ENCODE measurements at places on chromosomes 11 and 22.
A peak's percentile ranks its signal among the peaks of the same experiment; 100 is the strongest.

- no peak for DNase-seq
Measured at GRCh38 chr22:46213052-46213451, 37.0 kb downstream of the CDPF1 start.

DNA sequence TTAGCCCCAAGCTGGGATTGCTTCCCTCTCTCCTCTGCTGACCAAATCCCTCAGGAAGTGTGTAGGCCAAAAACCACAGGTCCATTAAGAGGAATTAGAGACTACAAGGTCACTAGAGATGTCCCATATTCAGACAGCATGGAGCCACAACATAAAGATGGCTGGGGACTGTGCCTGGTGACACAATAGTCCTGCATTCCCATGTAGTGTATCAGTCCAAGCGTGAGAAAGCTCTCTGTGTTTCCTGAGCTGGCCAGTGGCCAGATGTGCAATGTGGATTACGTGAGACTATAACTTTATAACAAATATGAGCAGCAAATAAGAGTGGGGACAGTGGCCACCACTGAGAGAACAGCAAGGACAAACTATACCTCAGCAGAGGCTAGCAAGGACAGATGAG is 7.6 kb upstream of the MS4A10 start:
- DNase-seq, result no peak

DNA sequence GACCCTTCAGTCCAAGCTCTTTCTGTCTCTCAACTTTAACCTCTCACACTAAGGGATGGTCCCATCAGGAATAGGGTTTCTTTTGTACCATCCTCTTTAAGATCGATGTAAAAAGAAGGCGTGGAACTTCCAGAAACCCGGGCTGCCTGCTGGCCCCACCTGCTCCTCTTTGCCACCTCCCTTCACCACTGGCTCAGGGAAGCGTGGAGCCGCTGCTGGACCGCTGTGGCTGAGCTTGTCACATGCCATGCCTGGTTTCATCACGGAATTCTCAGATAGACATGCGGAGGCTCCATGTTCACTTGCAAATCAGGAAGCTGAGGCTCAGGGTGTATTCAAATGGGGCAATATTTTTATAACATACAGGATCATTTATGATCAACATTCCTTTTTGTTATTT is 399.7 kb downstream of the BRD1 start:
- no peak for DNase-seq

- DNase-seq, result no peak
Measured at GRCh38 chr11:19311308-19312030, 70.7 kb upstream of the E2F8 start.

DNA sequence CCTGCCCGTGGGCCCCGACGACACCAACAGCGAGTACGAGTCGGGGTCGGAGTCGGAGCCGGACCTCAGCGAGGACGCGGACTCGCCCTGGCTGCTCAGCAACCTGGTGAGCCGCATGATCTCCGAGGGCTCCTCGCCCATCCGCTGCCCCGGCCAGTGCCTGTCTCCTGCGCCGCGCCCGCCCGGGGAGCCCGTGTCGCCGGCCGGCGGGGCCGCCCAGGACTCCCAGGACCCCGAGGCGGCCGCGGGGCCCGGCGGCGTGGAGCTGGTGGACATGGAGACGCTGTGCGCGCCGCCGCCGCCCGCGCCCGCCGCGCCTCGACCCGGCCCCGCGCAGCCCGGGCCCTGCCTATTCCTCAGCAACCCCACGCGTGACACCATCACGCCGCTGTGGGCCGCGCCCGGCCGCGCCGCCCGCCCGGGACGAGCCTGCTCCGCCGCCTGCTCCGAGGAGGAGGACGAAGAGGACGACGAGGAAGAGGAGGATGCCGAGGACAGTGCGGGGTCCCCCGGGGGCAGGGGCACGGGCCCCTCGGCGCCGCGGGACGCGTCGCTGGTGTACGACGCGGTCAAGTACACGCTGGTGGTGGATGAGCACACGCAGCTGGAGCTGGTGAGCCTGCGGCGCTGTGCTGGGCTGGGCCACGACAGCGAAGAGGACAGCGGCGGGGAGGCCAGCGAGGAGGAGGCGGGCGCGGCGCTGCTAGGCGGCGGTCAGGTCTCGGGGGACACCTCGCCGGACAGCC is 3.8 kb downstream of the MAPK8IP2 start:
- DNase-seq, result no peak

- DNase-seq, result no peak
Measured at GRCh38 chr22:48826546-48826945, 1001.1 kb downstream of the BRD1 start.

- no peak for DNase-seq
Measured at GRCh38 chr11:118663381-118663780, 16.1 kb downstream of the TREH start.

DNA sequence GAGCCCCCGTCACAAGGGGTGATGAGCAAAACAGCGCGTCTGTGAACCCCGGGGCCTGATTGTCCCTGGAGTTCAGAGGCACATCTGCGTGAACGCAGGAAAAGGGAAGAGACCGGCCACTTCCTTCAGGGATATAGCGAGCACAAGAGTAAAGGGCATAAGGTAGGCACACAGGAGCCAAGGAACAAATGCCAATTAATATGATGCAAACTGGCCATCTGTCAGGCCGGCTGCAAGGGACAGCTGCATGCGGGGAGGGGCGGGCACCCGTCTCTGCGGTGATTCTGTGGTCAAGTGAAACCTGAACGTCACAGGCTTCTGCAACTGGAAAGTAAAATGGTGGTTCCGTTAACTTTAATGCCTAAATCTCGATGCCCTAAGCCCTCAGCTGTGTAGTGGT is 64.7 kb downstream of the TRIM29 start:
- no peak for DNase-seq

DNA sequence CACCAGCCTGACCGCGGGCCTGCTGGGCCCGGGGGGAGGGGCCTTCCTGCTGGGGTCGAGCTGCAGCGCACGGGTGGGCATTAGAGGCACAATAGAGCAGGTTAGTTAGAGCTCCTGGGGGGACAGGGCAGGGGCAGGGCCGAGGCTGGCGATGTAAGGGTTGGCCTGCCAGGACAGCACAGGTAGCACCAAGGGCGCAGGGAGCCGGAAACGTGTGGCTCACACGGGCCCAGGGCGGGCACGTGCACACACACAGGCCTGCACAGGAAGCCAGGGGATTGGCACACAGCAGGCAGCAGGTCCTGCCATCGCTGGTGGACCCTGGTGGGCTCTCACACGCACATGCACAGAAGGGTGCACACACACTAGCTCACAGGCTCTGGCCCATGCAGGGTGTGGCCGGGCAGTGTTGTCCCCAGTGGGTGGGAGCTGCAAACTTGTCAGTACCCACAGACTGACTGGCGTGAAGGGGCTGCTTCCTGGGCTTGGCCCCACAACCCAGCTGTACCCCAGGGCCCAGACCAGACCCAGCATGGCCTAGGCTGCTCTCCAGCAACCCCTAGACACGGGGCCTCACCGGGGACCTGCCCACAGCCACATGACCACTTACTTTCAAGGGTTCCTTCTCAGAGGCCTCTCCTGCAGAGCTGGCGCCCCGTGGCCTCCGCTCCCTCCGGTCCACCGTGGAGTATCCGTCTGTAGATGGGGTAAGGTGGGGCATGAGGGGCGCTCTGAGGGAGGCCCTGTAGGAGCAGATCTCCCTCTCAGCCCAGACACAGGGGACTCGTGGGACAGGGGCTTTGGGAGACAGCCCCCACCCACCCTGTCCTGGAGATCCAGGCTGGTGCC is 29.9 kb upstream of the TXNRD2 start:
- no peak for DNase-seq

DNA sequence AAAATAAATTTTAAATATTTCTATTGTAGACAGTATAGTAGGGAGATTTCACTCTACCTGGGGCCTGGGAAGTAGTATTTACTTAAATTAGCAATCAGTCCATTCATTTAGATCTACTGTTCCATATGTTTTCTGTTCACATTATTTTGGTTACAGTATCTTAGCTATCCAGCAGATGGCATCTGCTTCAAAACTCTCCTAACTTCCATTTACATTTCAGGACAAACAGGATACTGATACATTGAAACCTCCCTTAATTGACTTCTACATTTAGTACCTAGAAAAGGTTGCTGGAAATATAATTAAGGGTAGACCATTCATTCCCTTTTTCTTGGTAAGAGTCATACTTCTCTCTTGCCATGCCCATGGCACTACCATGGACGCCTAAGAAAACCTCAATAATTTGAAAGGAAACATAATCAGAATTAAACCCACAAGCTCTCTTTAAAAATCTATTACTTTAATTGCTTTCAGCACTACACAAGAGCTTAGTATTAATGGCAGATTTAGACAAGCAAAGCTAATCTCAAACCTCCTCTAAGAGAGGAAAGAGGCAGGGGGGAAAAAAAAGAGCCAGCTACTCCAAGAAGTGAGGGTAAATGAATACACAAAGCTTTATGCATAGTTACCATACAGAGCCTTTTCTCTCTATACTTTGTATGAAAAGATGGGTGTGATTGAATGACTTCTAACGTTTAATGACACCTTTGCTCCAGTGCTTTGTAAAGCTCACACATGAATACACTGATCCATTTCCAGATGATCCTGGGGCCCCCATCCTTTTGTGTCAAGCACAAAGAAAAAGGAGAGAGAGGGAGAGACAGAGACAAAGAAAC is 131.2 kb upstream of the MTMR2 start:
- peak; percentile 31 for DNase-seq

DNA sequence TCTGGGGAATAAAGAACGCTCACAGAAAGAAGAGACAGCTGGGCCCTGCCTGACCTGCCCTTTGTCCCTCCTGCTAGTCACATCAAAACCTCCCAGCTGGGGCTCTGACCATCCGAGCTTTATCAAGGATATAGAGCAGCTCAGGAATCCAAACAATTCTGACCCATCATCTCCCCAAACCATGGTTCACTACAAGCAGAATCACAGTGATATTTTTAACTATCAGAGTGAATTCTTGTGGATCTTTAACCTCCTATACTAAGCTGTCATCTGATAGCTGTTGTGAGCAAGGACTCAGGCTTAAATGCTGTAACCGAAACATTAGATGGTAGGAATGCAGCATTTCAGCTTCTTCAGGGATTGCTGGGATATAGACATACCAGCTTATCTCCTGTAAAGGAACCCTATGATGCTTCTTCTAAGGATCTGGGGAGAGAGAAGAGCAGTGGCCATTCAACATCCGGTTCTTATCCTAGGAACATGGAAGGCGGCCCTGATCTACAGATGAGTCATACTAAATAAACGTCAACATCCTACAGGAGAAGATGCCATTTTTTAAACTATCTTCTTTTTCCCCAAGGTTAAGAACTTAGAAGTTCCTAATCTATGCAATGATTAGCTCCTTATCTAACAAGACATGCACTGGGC is 84.7 kb upstream of the AKIP1 start:
- no peak for DNase-seq

- DNase-seq, result no peak
Measured at GRCh38 chr11:115885535-115886421, 381.6 kb upstream of the CADM1 start.

- DNase-seq, result no peak
Measured at GRCh38 chr11:70407814-70408213, 9.5 kb downstream of the CTTN start.

GRCh38 chr11:113880971-113881370 is 5.6 kb upstream of the USP28 start:
- no peak for DNase-seq

DNA sequence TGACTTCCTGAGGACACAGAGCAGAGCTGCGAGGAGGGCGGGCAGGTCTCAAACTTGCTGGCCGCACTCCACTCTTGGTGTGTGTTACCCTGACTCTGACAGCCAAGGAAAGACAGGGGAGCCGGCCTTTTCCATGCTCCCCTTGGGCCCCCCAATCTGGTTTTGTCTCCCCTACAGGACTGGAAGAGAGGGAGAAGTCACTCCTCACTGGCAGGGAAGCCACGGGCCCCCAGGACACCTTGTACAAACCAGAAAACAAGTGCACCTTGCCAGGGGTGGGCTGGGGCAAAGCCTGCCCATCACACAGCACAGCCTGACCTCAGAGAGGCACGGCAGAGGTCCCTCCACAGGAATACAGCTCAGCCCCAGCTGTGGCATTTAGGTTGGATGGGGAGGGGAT is 20.2 kb downstream of the CBX7 start:
- DNase-seq, result no peak

GRCh38 chr11:67406969-67407687 is 3.2 kb downstream of the TBC1D10C start:
- DNase-seq, result no peak

GRCh38 chr11:13899603-13900002 is 62.9 kb upstream of the SPON1 start:
- DNase-seq, result no peak

DNA sequence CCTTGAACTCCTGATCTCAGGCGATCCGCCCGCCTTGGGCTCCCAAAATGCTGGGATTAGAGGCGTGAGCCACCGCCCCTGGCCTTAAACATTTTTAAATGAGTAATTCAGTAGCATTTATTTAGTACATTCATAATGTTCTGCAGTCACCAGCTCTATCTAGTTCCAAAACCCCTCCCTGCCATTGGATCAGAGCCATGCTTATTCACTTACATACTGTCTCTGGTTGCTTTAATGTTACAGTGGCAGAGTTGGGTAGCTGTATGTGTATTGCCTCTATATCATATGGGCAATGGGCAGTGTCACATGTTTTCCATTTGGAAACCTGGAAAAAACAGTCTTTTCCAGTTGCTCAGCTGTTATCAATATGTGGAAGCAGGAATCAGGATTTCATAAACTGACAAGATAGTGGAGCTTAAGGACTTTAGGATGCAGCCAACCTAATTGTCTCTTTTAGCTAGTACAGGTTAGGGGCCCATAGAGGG is 10.5 kb downstream of the COA4 start:
- DNase-seq, result no peak

DNA sequence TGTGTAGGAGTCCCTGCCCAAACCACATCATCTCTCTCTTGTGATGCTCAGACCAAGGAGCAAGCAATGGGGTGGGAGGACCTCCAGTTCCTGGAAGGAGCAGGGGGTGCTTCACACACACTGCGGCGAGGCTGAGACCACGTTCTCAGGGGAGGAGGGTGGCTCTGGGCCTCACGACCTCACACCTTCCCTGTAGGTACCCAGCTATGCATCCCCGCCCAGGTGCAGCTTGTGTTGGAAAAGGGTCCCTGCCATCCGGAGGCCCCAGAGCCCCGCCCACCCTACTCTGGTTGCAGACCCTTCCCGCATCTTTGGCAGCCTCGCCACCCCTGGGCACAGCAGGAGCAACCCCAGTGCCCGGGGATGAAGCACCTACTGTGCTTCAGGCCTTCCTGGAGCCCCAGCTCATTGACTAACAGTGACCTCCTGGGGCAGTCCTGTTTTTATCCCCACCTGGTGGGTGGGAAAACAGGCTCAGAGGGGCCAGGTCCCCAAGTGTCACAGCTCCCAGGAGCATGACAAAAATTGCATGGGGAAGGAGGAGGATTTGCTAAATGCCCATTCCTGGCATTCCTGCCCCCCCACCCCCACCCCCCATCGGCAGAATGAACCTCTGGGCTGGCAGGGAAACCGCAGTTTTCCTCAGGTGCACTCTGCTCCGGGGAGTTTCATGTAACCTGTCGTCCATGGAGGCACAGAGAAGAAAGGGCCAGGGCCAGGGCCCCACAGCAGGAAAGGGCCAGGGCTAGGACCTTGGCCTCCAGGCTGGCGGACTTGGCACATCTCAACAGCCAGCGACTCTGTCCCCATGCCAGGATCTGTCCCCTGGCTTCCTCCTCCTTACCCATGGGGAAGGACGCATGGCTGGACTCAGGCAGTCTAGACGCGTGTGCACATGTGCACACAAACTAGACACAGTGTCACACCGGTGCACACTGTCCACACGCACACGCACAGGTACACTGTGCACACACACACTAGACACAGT is 81.0 kb downstream of the IGLL1 start:
- DNase-seq, result no peak

All from stimulated activated naive CD4-positive, alpha-beta T cell (primary cell).